ENCODE measurements at places on chromosomes 12 and 14.

DNA sequence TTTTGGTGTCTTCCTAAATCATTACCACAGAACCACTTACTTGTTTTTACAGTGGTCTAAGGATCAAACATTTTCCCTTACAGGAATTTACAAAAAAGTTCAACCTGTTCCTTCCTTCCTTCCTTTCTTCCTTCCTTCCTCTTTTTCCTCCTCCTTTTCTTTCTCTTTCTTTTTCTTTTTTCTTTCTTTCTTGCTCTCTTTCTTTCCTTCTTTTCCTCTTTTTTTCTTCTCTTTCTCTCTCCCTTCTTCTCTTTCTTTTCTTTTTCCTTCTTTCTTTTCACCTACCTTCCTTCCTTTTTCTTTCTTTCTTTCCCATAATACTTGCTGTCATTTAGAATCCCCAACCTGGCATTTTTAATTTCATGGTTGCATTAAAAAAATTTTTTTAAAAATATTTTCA lies 59.2 kb upstream of the PPP4R3A start:
- DNase-seq = no peak

GRCh38 chr14:89000007-89000942 lies 175.8 kb downstream of the TTC8 start:
- no peak for DNase-seq

DNA sequence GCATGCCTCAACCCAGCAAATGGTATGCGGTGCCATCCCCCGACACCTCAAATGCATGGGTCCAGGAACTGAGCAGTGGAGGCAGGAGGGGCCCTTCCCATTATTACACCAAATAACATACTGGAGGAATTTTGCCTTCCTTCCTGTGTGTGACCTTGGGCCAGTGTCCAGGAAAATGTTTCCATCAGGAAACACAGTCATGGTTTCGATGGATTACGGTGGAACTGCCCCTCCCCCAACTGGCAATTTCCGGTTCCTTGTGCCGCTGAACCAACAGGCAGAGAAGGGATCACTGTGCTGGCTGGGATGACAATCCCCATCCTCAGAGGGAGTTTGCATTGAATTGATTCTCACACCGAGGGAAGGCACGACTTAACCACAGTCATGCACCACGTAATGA lies 9.1 kb upstream of the CDC42BPB start:
- no peak for DNase-seq

GRCh38 chr14:53890611-53891101 lies 66.0 kb downstream of the BMP4 start:
- no peak for DNase-seq

DNA sequence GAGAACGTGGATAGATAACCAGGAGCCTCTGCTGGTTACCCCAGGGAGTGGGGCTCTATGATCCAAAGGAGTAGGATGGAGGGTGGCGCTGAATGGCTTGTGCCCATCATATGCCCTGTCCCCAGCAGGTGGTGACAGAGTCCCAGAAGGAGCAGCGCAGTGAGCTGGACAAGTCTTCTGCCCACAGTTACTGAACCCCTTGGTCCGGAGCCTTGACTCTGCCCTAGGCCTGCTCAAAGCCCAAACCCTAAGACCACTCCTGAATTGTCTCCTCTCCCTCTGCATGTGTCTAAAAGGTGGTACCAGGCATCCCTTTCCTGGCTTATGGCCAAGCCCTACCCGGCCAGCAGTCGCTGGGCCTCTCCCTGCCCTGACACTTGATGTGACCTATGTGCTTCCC lies 3.2 kb downstream of the PRPH start:
- no peak for DNase-seq

- no peak for DNase-seq
Observed at GRCh38 chr14:75547552-75548250, 25.4 kb downstream of the BATF start.

DNA sequence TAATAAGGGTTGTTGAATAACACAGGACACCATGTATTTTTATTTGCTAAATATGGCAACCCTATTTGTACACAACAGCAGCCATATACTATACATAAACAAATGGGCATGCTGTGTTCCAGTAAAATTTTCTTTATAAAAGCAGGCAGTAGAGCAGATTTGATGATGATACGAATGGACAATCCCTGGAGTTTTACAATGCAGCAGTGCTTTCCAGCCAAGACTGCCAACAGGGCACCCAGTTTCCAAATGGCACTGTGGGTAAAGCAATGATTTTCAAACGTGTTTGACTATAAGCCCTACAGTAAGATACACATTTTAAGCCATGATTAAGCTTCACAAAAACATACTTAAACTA lies 282.7 kb downstream of the NUAK1 start:
- no peak for DNase-seq

DNA sequence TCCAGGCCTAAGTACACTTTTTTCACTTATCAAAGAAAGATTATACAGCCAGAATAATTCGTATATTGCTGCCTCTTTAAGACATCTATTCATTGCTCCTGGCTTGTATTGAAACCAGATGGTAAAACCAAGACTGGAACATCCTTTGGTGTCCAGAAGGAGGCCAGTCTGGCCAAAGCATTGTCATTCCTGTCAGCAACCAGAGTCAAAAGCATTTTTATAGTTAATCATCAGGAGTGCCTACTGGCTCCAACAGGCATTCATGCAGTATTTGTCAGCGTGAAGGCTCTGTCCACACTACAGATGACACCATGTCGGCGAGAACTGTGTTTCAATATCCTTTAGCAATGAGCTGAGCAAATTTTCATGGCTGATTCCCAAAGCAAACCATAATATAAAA lies 118.0 kb upstream of the G2E3 start:
- no peak for DNase-seq

- DNase-seq = peak; percentile 27
Observed at GRCh38 chr14:21734457-21735074, 60.9 kb upstream of the OR4E1 start.

- DNase-seq = no peak
Observed at GRCh38 chr14:68695326-68695768, 97.5 kb downstream of the ZFP36L1 start.

- DNase-seq = no peak
Observed at GRCh38 chr14:47826809-47827208, 151.4 kb upstream of the MDGA2 start.

- no peak for DNase-seq
Observed at GRCh38 chr12:117889098-117889497, 79.7 kb downstream of the KSR2 start.

- no peak for DNase-seq
Observed at GRCh38 chr12:49578471-49579112, 10.7 kb upstream of the MCRS1 start.

DNA sequence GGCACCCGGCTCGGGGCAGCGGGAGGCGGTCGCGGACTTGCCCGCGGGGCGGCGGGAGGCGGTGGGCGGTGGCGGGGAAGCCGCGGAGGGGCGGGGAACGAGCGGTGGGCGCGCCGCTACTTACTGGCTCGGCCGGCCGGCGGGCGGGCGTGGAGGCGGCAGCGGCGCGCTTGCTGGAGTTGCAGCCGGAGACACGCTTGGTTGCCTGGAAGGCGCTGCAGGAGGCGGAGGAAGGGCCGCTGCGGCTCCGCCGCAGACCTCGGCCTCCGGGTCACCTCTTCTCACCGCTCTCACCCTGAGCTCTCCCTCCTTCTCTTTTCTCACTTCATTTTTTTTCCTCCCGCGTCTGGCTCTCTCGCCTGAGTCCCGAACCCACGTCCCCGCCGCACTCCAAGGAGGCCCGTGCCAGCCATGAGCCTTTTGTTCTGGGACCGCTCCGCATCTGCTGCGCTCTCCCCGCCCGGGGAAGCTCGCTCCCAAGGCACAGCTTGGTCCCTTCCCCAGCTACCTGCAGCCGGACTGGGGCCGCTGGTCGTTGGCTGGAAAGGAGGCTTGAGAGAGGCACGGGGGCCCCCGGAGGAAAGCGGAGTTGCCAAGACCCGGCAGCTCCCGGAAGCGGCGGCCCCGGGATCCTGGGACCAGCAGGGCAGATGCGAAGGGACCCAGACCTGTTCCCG lies 592 bp upstream of the KCNK10 start:
- no peak for DNase-seq
